Stimulated activated CD4-positive, alpha-beta T cell treated with anti-CD3 and anti-CD28 coated beads, Interleukin-2, amount 100 ng/mL, for 48 hours (primary cell): ENCODE measurements at places on chromosomes 5 and 9.

DNA sequence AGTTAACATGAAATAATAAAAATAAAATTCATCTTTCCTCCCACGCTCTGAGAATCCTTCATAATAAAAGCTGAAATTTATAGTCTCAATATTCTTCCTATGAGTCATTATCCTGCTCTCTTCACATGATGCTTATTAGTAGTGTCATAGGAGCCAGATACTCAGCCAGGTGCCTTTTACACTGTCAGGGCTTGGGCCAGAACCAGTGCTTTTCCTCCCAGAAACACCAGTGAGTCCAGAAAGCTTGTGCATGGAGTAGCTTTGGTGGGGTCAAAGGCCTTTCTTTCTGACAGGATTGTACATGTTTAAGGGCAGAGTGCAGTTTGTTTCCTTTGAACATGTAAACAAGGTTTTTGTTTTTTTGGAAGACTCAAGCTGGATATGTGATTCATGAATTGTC is 6.8 kb downstream of the LSM11 start:
- DNase-seq = no peak

DNA sequence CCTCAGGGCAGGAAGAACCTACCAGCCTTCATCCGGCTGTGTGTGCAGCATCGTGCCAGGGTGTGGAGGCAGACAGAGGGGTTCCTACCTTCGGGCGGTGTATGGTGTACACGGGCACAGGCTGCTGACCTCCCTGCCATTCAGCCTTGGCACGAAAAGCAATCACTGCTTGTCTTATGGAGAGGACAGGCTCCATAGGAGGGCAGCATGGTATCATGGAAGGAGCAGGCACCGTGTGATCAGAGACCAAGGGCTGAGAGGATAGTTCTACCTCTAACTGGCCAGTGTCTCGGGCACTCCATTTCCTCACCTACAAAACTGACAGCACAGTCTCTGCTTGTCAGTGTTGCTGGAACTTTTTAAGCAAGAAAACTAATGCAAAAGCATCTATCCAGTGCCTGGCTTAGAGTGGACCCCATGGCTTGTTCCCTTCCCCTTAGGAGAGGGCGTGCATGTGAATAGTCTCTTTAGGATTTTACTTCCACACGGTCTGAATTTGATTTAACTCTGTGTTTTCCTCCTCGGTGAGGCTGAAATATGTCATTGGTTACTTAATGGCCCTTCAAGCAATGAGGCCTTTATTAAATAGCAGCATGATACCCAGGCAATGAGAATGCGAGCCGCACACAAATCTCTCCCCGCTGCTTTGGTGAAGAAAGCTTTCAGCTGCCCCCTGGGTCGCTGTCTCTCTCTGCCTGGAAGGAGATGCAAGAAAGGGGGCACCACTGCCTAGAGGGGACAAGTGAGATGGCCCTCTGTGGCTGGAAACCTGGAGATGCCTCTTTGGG is 22.2 kb downstream of the TTLL11 start:
- no peak for DNase-seq

- DNase-seq = peak; percentile 61
Measured at GRCh38 chr5:139633295-139634027, 14.7 kb upstream of the CXXC5 start.

DNA sequence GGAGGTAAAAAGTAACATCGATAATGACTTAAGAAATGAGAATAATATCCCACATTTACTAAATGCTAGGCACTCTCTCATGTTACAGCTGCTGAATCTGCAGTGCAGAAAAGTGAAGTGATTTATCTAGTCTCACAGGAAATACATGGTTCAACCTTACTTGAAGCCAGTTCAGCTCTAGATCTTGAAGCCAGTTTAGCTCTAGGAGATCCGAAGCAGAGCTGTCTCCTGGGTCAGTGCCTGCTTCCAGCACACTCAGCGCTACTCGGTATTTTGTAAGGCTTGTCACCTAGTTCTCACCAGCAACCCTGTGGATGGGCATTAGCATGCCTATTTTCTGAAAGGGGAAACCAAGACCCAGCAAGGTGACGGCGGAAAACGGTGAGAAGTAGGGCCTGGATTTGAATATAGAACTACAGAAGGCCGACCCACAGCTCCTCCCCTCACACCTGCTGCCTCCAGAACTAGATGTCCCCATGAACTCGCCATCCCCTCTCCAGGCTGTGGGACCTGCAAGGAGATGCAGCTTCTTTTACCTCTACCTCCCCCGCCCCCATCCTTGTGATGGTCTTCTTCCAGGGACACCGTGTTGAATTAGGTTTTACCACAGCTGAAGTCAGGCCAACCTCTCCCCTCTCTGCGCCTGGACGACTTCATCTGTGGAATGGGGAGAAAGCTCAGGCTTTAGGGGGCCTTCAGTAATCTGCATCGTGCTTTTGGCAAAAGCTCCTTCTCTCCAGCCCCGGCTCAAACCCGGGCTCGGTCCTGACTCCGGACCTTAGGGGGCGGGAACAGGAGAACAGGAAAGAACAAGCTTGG is 4.4 kb upstream of the MSX2 start:
- DNase-seq = no peak

- peak; percentile 65 for DNase-seq
Measured at GRCh38 chr9:131503626-131504465, 1.1 kb downstream of the POMT1 start.

DNA sequence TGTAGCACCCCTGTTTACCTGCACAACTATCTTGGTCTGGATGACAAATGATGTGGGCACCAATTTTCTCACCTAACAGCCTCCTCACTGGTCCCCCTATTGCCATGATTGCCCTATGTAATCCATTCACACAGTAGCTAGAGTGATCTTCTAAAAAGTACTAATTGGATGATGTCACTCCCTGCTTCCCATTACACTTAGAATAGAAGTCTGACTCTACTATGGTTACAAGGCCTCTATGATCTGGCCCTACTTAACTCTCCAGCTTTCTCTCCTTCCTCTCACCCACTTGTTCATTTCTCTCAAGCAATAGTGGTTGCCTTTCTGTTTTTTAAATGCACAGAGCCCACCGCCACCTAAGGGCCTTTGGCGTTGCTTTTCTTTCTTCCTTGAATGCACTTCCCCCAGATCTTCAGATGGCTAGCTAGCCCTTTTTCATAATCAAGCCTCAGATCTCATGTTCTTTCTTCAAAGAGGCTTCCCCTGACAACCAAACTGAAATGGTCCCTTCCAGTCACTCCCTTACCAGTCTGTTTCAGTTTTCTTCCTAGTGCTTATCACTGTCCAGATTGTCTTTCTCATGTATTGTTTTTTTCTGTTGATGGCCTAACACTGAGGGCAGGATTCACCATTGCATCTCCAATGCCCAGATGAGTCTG is 8.7 kb downstream of the IGIP start:
- no peak for DNase-seq

DNA sequence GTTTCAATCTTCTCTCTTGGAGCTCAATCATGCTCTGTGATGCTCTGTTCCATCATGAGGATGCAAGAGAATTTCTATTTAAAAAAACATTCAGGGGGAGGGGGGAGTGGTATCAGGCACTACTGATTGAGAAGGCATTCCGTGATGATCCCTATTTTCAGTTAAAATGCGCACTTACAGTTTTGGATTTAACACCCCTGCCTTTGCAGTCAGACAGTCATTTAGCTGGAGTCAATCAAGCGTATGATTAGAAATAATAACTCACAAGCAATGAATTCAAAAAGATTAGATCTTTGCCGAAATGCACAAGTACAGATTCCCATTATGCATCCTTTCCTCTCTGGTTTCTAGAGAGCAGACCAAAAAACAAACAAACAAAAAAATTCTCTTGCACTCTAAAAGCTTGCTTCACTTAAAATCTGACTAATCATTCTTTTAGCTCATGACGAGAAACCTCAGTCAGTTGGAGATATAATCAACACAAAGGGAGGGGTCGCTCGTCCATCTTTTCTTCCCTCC is 55.4 kb downstream of the EFNA5 start:
- no peak for DNase-seq

- no peak for DNase-seq
Measured at GRCh38 chr9:34518896-34519295, 3.9 kb downstream of the ENHO start.

GRCh38 chr5:13648822-13649221 is 295.7 kb downstream of the DNAH5 start:
- no peak for DNase-seq

GRCh38 chr9:90825586-90825985 is 24.0 kb downstream of the SYK start:
- DNase-seq = no peak

DNA sequence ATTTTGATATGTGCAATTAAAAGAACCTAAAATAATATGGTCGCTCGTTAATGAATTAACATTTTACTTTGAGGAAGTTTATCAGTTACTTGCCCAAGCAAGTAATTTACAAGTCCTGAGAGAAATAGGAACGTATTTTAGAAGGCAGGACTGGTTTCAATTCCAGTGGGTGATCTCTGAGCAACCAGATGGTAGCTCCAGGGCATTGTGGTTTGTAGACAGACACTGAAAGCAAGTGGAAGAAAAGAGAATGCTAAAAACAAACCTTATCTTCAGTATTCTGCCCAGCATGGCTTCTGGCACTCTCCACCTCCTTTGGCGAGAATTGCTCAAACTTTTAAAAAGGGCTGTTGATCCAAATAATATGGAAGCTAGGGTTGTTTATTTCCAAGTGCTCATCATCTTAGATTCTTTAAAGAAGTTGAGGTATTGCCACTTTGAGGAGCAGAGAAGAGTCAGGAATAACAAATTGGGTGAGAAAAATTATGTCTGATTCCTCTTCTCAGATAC is 31.8 kb upstream of the ERAP2 start:
- no peak for DNase-seq

DNA sequence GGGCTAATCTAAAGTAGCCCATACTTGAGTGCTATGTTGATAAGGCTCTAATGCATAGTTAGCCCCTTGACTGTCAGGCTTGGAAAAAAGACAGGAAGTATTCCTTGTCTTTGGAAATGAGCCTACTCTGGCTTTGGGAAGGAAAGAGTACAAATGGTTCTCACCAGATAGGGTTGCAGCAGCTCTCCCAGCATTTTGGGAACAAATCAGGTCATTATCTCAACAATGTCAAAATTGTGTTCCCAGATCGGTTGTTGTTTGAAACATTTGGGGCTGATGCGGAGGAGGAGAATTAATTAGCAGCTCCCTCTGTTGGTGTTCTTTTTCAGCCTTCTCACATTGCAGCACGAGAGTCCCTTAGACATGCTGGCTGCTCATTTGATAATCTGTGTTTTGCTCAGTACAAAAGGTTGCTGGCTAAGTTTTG is 294.7 kb upstream of the DMRT1 start:
- DNase-seq = no peak

DNA sequence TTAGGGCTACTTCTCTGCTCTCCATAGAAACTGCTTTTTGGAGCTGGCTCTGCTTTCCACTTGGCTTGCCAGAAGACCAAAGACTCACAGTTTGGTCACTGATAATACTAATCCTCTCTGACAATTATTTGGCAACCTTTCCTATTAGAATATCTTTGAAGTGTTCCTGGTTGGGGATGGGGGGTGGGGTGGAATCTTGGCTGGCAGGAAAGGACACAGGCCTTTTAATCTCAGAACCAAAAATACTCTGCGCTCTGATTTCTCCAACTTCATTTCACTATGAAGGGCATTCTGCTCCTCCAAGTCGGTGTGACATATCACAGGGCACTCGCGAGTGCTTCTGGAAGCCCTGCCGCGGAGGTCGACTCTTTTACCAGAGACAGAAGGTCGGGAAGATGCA is 1329.0 kb upstream of the WWC1 start:
- no peak for DNase-seq

DNA sequence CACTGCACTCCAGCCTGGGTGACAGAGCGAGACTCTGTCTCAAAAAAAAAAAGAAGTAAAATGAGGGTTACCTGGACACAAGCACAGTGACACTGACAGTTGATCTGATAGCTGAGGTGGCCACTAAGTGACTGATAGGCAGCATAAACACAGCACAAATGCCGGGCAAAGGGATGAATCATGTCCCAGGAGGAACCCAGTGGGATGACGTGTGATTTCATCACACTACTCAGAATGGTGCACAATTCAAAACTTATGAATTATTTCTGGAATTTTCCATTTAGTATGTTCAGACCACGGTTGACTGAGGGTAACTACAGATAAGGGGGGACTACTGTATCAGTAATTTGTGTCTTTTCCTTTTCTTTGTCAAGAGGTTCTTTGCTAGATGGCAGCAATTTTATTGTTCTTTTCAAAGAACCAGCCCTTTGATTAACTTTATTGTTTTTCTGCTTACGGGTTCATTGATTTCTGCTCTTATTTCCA is 34.3 kb upstream of the RNF130 start:
- no peak for DNase-seq

DNA sequence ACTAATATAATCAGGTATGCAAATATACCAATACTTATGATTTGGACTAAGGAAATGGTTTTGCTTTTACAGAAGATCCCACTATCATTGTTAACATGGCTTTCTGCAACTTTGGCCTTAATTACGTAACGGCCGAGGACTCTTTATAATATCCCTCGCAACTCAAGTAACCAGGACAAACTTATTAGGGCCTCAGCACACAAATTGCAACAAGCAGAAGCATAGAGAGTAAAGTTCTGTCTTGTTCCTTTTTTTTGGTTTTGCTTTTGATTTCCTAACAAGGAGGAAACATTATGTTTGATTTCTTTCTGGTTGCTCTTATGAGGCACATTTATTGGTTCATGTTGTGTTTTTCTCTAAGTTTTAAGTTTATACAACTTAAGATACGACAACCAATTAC is 60.4 kb downstream of the RORB start:
- no peak for DNase-seq

GRCh38 chr9:19216466-19216865 is 14.0 kb upstream of the DENND4C start:
- no peak for DNase-seq

DNA sequence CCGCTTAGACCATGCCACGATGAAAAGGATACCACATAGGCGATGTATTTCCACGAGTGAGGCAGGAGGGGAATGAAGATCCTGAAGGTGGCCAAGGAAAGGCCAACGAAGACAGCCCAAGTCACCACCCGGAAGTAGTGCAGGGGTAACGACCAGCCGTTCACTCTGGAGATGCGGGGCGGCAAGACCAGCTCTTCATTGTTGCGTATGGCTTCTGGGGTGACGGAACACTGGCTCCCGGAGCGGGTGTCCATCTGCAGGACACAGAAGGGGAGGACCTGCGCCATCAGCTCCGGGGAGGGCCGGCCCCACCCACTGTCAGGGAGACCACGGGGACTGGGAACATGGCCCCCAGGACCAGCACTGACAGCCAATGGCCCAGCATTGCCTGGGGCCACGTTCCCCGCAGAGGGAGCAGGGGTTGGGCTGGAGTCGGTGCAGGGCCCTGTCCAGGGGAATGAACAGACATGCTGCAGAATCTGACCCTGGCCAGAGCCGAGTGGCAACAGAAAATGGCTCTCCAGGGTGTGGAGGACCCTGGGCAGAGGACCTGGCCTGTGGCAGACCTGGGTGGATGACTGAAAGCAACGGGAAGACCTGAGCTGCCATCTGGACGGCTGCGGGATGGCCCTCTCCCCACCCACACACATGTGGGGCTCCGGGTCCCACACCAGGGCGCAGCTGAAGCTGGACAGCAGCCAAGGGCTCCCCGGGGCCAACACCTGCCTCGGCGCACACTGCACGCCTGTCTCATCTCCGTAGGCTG is 17.7 kb downstream of the ZDHHC11B start:
- DNase-seq = no peak
